ENCODE measurements at places on chromosomes 7 and 10.
A peak's percentile ranks its signal among the peaks of the same experiment; 100 is the strongest.

DNA sequence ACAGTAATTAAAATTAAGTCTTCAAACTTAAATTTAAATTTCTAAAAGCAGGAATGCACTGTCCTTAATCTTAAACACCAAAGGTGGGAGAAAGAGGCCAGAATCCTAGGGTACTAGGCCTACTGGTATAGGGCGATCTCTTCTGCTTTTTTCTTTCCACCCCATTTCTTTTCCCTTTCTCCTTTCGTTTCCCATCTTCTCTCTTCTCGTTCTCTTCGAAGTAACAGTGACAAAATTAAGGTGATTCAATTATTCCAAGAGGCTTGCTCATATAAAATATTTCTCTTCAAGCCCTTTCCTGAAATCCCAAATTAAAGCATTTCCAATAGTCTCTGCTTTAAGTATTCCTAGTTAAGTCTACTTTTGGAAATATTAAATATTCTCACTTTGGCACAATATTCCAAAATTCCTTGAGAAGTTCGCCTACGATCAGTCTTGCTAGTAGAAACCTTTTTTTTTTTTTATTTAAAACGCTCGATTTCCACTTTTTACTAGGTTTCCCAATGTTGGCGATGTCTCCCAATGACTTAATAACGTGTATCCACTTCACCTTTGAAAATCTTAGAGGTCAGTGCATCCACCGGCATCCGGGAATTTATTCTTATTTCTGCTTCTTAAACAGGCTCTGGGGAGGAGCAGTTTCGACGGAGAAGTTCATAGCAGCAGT lies 765 bp upstream of the LCOR start:
- peak; percentile 8 for DNase-seq

DNA sequence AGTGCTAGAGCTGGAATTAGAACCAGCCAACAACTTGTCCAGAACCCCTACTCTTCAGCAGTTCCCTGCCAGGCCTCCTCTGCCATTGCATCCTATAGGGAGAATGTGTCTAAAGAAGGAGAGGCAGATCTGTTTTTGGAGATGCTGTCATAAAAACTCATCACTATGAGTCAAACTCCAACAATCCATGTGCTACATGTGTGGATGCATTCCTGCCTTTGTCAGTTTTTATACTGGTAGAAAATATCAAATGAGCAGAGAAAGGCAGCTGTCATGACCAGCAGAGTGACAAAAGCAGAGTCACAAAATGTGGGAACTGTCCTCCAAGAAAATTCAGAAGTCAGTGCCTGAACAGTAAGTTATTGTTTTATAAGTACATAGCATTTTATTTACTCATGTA lies 93.0 kb downstream of the ABLIM1 start:
- DNase-seq: no peak

DNA sequence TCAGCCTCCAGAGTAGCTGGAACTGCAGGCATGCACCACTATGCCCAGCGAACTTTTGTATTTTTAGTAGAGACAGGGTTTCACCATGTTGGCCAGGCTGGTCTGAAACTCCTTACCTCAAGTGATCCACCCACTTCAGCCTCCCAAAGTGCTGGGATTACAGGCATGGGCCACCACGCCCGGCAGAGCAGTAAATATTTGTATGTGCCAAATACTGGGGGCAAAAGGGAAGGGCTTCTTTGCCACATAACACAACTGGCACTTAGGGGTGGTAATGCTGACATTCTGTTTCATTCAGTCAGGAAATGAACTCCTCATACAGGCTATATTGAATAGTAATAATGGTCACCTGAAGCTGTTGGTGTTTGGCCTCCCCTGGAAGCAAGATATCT lies 41.6 kb downstream of the ACSM6 start:
- no peak for DNase-seq

- DNase-seq: no peak
Measured at GRCh38 chr7:91784469-91784868, 96.0 kb downstream of the MTERF1 start.

DNA sequence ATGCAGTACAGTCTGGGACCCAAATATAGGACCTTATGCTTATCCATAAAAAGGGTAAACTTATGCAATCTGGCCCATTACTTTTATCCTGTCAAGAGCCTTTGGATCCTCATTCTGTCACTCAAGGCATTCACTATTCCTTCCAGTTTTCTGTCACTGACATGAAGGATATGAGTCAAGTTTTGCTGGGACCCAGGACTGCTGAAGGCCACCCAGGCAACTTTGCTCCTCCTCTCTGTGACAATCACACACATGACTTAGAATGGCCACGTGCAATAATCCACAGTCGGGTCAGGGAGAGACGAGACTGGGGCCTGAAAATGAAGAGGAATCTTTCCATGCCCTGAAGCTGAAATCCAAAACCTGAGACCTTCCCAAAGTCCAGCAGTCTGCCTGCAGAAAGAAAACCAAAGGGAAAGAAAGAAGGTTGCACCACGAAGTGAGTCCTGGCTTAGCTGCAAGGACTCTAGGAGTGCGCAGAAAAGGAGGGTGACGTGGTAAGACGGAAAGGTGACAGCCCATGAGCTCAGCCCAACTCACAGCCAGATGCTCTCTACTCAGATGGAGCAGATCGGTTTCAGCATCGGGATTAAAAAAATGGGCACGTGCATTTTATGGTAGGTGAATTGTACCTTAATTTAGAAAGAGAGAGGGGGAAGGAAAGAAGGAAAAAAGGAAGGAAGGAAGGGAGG lies 67.2 kb downstream of the VOPP1 start:
- DNase-seq: no peak

DNA sequence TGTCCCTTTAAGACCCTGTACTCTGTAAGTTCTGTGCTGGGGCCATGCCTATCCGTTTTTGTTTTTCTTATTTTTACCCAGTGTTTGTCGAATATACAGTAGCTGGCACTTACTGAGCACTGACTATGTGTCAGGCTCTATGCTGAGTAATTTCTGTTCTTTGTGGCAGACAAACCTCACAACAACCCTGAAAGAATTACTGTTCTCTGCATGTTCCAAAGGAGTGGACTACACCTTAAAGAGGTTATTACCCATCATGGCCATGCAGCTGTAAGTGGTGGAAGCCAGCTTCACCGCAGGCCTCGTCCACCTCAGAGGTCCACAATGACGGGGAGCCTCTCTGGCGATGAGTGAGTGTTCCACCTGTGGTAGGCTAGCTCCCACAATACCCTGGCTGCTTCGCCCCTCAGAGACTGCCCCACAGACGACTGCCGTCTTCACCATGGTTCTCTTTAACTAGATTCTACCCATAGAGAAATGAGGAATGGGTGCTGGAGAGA lies 30.1 kb upstream of the RBM20 start:
- DNase-seq: no peak

DNA sequence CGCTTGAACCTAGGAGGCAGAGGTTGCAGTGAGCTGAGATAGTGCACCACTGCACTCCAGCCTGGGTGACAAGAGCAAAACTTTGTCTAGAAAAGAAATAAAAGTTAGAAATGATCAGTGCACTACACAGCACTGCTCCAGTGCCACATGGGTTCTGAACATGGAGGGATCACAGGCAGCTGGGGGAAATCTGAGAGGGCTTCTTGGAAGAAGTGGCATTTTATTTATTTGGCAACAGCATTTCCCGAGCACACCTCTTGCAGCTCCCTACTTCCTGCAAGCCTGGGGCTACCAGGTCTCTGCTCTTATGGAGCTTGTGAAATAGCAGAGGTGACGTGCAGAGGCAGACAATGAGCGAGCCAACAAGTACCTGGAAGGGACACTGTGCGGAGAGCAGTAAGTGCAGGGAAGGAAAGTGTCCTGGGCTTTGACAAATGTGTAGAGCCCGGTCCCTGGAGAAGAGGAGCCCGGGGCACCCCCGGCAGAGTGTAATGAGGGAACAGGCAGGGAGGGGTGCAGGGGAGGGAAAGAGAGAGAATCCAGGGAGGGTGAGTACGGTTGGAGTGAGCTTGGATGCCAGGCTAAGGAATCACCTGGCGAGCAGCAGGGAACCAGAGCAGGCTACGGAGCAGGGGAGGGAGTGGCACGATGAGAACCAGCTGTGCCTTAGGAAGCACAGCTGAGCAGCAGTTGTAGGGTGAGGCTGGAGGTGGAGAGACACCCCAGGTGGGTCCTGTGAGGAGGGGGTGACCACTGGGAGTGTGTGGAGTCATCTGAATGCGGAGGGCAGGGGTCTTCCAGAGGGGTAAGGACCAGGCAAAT lies 104.6 kb upstream of the CTBP2 start:
- no peak for DNase-seq

GRCh38 chr7:117424090-117424829 lies 3.0 kb downstream of the ASZ1 start:
- no peak for DNase-seq

- no peak for DNase-seq
Measured at GRCh38 chr10:51321980-51322379, 247.7 kb downstream of the PRKG1 start.

DNA sequence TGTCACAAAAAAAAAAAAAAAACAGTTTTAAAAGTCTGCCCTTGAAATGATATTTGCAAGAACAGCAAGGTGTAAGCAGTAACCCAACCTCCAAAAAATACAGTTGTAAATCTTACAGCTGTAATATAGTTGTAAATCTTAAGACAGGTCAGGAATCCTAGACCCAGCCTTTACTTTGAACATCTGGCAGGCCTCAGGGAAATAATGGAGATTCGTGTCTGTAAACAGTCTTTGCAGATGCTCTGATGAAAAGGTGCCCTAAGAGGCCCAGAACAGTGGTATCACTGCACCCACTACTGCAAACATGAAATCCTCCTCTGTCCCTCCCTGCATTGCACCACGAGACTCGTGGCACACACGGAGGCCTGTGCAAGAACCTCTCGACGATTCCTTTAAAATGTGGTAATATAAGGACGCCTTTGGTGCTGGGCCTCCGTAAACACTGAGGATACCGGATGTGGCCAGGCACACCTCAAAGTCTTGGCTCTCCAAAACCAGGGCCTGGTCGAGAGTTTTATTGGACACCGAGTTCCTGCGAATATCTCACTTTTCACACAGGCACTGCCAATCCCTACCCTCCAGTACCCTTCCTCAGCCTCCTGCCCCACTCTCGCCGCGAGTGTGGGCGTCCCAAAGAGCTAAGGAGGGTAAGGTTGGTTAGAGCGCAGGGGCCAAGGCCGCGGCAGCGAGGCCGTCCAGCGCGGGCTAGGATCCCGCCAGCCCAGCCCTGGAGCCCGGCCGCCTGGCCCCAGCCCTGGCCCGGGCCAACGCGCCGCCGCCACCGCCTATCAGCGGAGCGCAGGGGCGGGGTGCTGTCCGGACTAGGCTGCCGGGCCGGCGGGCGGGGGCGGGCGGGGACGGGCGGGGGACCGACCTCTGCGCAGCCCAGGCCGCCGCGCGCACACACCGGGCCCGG lies at the start of gene REEP3:
REEP3 (plus strand) TSS at position 902 of the 916 bp plus-strand sequence. CDS start 145 bp downstream, outside the sequence.
- DNase-seq: peak; percentile 77

DNA sequence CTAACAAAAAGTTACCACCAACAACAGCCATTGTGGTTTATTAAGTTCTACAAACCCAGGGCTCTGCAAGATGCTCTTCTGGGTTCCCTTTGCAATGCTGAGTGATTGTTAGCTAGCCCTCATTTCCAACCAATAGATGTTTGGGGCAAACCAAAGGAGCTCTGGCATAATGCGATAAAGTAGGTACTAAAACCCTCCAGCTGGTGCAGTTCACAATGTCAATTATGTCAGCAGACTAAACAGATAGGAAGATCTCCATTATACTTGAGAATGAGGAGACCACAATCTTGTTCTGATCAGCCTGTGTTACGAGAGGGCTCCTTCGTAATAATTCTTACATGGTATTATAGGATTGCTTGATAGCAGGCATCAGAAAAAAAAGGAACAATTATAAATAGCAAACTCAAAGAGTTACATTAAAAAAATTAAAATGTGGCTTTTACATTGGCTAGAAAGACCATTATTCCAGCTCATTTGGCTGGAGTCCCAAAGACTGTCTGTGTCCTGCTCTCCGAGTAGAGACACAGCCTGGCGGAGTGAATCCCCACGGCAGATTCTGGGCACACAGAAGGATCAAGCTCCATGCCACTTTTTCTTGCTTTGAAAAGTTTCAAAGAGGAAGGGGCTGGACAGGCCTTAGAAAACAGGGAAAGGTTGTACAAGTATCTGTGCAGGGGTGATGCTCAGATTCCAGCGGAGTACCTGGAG lies 93.8 kb downstream of the ZRANB1 start:
- no peak for DNase-seq

DNA sequence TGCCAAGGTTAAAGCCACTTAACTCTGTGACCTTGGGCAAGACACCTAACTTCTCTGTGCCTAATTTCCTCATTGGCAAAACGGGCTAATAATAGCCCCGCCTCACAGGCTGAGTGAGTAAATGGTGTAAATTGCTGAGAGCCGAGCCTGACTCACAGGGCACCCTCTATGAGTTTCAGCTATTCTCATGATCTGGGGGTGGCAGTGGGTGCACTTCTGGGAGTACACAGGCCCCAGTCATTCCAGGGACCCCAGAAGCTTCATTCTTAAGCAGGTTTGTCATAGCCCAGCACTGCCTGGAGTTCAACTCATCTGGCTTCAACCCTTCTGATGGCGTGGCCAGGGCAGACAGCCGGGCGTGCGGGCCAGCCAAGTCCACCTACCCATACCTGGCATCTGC lies 137.2 kb downstream of the GRID1 start:
- peak; percentile 89 for DNase-seq

DNA sequence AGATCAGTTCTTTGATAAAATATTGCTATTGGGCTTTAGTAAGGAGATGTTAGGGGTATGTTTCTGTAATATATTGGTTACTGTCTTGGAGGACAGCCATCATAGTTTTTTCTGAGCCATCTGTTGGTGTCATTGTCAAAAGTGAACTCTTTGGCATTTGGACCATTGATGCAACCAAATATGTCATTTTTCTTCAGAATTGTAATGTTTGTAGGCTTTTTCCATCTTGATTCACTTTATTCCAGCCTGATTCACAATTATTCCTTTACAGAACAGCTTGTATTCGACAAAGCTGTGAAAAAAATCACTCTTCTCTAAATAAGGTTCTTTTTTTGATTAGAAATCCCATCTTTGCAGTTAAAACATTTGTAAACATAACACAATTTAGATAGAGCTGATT lies 37.4 kb downstream of the SMNDC1 start:
- no peak for DNase-seq

- DNase-seq: peak; percentile 2
Measured at GRCh38 chr7:149422914-149423301, 38.0 kb downstream of the ZNF777 start.

DNA sequence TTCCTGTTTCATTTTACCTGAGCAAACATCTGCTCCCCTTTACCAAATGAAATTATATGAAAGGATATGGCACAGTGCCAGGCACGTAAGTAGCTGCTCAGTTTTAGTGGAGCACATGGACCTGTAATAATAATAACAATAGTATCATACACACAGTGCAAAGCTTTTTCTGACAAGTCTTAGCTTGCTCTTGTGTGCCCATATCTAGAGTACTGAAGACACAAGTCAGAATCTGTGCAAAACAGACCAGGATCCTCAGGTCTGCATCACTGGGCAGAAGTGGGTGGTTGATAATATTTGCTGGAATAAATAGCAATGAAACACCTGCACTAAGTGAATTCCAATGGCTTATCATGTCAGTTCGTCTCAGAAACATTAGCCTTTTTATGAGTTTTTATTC lies 85.5 kb upstream of the DKK1 start:
- DNase-seq: no peak

GRCh38 chr7:42794673-42795072 lies 117.2 kb downstream of the C7orf25 start:
- no peak for DNase-seq

- DNase-seq: no peak
Measured at GRCh38 chr7:138822867-138823535, 25.0 kb upstream of the ATP6V0A4 start.

GRCh38 chr10:78576276-78576675 lies 492.5 kb upstream of the ZMIZ1 start:
- peak; percentile 50 for DNase-seq

- no peak for DNase-seq
Measured at GRCh38 chr10:63209705-63210104, 76.6 kb downstream of the NRBF2 start.

- DNase-seq: peak; percentile 59
Measured at GRCh38 chr7:123787220-123788007, 38.6 kb upstream of the WASL start.
